LHCN-M2 (cell line): ENCODE measurements at places on chromosomes 12 and 14. TPM values are rescaled to one million over a fixed set of nuclear protein-coding genes. Genes with fewer than 3 reads are reported as not detected.

- DNase-seq: no peak
Observed at GRCh38 chr12:39393890-39394289, 49.0 kb downstream of the KIF21A start.

DNA sequence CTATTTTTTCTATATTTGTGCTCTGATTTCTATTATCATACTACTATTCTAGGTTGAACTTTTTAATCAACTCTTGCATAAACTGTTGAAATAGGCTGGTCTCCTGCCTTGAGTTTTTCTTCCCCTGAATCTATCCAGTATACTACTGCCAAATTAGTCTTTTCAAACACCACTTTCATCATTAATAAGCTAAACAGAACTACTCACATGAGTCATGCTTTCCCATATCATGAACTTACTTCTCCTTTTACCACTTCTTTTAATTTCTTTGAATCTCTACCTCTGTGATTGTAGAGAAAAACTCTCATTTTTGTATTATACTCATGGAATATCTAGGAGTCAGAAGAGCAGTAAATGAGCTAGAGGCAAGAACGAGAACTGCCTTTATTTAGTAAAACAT is 340.3 kb upstream of the PDE3A start:
- no peak for DNase-seq

GRCh38 chr12:123091230-123092150 is 59.4 kb downstream of the PITPNM2 start:
- DNase-seq: no peak

GRCh38 chr12:124658806-124659402 is 91.5 kb upstream of the NCOR2 start:
- no peak for DNase-seq

DNA sequence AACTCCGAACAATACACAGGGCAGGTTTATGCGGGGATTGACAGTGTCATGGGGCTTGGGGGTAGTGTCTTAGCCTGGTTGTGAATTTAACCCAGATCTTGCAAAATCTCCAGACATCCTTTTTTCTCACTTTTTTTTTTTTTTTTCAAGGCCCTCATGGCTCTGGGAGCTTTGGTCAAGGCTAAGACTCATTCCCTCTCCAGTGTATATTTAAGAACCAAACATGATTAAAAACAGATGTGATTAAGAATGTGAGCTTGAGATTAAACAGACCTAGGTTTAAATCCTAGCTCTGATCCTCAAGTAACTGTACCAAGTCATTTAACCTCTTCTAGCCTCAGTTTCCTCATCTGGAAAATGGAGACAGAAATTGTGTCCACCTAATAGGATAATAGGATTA is 151.7 kb upstream of the FUT8 start:
- DNase-seq: no peak

- DNase-seq: no peak
Observed at GRCh38 chr12:38880288-38880687, 25.1 kb downstream of the CPNE8 start.

- DNase-seq: no peak
Observed at GRCh38 chr12:53186745-53187144, 6.0 kb upstream of the CSAD start.

DNA sequence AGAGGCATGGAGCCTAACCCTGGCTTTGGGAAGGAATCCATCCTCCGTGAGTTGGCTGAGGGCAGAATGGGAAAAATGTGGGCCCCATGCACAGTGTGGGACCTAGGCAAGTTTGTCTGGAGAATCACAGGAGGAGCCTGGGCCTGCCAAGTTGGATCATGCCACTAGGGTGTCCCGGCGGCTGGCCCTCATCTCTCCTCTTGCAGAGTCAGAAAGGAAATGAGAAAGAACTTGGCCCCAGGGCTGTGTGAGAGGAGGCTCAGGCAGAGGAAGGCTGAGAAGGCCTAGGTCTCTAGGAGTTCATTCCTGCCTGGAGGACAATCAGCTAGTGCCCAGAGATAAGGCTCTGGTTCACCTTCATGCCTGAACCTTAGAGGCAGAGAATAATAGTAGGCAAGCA is 2.5 kb upstream of the ESRRB start:
- DNase-seq: no peak

- DNase-seq: no peak
Observed at GRCh38 chr12:7123806-7124522, 4.7 kb downstream of the RBP5 start.

- peak; percentile 2 for DNase-seq
Observed at GRCh38 chr12:39441963-39442830, 723 bp downstream of the KIF21A start.

DNA sequence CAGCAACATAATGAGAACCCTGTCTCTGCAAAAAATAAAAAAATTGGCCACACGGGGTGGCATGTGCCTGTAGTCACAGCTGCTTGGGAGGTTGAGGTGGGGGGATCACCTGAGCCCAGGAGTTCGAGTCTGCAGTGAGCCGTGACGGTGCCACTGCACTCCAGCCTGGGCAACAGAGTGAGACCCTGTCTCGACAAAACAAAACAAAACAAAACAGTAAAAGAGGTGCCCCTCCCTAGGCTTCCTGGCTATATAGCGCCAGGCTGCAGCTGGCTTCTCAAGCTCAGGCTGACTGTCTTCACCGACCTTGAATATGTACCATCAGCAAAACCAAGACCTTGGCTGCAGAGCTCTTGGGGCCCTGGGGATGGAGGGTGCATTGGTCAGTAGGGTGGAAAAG is 29.4 kb downstream of the TSPAN9 start:
- no peak for DNase-seq

- DNase-seq: no peak
Observed at GRCh38 chr12:47754881-47755280, 3.8 kb downstream of the RAPGEF3 start.

GRCh38 chr12:67827820-67828383 is 161.3 kb upstream of the IFNG-AS1 start:
- peak; percentile 95 for DNase-seq

DNA sequence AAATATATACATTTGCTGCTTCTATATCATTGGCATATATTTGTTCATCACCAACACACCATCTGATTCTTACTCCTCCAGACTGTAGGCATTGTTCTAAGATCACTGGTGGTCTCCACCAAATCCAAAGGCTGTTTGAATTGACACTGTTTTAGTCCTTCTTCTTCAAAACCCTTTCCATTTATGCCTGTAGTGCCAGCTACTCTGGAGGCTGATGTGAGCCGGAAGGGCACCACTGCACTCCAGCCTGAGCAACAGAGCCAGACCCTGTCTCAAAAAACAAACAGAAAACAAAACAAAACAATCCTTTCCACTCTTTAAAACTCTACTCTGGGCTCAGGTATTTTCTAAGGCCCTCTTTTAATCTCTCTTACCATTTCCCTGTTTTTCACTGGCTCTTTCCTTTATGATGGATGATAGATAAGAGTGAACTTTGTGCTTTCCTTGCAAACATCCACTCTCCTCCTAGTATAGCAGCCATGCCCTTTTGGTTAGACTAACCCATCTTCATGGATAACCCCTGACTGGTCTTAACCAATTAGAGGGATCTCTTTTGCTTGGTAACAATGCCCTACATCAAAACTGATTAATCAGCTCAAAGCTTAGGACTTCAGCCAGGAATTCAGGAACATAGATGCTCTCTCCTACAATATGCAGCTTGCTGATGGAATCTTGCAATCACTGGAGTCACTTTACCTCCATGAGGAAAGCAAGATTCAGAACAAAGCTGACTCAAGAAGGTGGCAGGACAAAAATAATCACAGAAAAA is 24.9 kb downstream of the SPTSSA start:
- no peak for DNase-seq

DNA sequence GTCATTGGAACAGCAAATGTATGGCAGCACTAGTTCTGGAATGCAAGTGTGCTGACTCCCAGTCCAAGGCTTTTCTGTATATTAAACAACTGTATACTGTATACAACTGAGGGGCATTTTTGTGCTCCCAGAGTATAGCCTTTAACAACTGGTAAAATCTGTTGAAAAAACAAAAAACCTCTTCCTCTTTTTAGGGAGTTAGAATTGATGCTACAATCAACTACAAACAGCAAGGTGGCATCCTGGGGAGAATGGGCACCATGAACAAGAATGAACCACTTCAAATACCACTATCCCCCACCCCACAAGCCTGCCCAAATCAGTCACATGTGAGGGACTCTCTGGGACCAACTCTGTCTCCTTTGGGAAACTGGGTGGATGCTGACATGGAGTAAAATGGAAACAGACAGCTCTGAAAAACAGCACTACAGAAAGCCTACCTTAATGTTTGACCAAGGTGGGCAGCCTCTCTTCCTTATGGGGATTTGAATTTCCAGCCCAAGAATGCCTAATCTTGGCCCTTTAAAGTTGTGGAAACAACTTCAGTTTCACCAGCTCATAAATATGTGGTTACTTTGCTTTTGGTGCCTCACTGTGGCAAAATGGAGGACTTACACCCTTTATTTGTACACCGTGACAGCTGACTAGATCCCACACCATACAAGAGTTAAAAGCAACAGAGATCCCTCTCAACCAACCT is 7.5 kb downstream of the VTI1B start:
- peak; percentile 54 for DNase-seq

DNA sequence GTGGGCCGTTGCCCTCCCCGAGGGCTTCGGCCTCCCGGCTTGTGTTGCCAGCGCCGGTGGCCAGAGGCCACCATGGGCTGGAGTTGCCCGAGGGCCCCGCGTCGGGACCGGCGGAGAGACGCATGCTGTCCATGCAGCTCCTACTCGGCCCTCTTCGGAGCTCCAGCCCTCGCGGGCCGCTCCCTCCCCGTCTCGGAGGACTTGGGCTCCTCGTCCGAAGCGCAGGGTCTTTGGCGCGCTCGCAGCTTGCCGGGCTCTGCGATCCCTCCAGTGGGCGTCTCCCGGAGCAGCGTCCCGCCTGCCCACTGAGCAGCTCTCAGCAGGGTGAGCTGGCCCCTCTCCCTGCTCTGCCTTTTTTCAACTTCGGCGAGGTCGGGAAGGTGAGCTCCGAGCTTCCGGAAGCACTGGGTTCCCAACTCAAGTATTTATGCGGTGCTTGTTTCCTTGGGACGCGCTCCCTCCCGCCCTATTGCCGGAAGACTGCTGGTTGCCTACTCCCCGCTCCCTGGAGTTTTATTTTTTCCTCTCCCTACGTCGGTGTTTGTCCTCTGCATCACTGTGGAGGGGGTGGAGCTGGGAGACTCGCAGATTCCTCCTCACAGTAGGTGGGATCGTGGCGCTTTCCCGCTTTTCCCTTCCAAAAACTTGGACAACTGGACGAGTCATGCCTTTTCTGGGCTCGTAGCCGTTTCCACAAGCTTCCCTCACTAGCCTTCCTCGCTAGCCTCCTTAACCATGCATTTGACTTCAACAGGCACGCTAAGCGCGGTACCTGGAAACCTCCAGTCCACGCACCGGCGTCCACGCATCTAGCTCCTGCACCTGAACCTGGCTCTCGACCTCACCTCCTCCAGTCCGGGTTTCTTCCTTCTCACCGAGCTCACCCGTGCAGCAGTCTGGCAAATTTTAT is at the start of gene AVPR1A:
Gene AVPR1A, minus strand, starts transcription at position 489 of the 910 bp plus-strand sequence. Its CDS starts 365 bp downstream, at position 124.
- DNase-seq: no peak

GRCh38 chr14:73438993-73439392 is 19.4 kb downstream of the NUMB start:
- no peak for DNase-seq

GRCh38 chr12:26831951-26832821 is 808 bp downstream of the ITPR2 start:
- peak; percentile 71 for DNase-seq

DNA sequence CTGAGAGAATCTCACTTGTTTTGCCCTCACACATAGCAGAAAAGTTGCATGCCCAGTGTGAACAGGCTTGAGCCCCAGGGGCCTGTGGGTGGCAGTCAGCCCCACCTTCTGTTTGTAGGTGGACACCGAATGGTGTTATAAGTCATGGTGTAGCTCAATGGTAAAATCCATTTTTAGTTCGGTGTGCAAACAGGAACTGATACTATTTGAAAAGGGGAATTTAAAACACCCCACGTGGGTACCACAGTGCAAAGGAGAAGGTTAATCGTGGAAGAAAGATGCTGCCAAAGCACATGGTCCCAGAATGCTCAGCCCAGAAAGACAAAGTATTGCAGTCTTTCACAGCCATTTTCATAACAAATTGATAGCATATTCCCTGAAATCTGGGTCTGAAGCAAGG is 71.8 kb upstream of the GZMB start:
- no peak for DNase-seq

DNA sequence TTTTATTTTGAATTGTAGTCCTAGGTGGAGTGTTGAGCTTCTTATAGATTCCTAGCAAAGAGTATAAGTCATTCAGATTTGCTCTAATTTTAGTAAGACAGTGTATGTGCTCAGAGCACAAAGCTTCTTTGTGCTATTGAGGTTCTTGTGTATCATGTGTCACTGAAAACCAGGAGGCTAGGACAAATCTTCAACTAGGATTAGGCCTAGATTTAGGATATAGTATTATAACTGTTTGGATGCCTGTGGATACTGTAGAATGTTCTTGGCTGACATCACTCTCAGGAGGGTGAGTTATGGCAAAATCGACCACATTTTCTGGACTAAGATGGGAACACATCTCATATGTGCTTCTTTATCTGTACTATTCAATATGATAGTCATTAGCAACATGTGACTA is 86.5 kb downstream of the DHRS2 start:
- no peak for DNase-seq

GRCh38 chr14:68282479-68283377 is 463.1 kb downstream of the RAD51B start:
- no peak for DNase-seq

- no peak for DNase-seq
Observed at GRCh38 chr14:99264691-99265450, 7.1 kb downstream of the BCL11B start.

DNA sequence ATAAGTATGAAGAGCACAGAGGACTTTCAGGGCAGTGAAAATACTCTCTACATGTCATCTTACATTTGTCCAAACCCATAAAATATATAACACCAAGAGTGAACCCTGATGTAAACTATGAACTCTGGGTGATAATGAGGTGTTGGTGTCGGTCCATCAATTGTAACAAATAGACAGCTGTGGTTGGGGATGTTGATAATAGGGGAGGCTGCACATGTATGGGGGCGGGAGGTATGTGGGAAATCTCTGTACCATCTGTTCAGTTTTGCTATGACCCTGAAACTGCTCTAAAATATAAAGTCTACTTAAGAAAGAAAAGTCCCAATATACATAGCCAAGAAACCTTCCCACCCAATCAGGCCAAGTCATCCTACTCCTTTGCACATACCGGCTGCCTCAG is 88.5 kb downstream of the GPR135 start:
- no peak for DNase-seq

The GPR84 gene
- not detected in 2 replicates for total RNA-seq

The HDAC7 gene
- total RNA-seq: 26.3 and 27.1 TPM in 2 replicates

The ADAM20 gene
- total RNA-seq: 0.19 and 0.34 TPM in 2 replicates

The RNU6-8 gene
- not detected in 2 replicates for total RNA-seq

The KRT7 gene
- total RNA-seq: 0.40 and 2.2 TPM in 2 replicates

The WIF1 gene
- 1.1 and 2.2 TPM in 2 replicates for total RNA-seq

The SIX6 gene
- total RNA-seq: not detected in 2 replicates

The DHRS7 gene
- total RNA-seq: 57.4 and 59.2 TPM in 2 replicates

The KRT72 gene
- total RNA-seq: not detected in 2 replicates

The KRT77 gene
- not detected in 2 replicates for total RNA-seq

The EML5 gene
- 0.06 and 0.17 TPM in 2 replicates for total RNA-seq

The TAMALIN gene
- 1.8 and 4.5 TPM in 2 replicates for total RNA-seq

The TSPAN8 gene
- total RNA-seq: 0.29 TPM in 1 of 2 replicates, not detected in the other

The OAS1 gene
- 1.0 and 8.4 TPM in 2 replicates for total RNA-seq

The MYF5 gene
- total RNA-seq: 628 and 957 TPM in 2 replicates

The MAP1LC3B2 gene
- 0.52 TPM in 1 of 2 replicates, not detected in the other for total RNA-seq

The SRGAP1 gene
- total RNA-seq: 3.7 and 4.2 TPM in 2 replicates

The VCPKMT gene
- 8.3 and 8.4 TPM in 2 replicates for total RNA-seq

The CYP27B1 gene
- 0.90 and 0.98 TPM in 2 replicates for total RNA-seq

The ANP32D gene
- total RNA-seq: not detected in 2 replicates

The FOXM1 gene
- total RNA-seq: 63.0 and 81.3 TPM in 2 replicates

The CTSG gene
- not detected in 2 replicates for total RNA-seq

The ZNF384 gene
- total RNA-seq: 28.4 and 30.8 TPM in 2 replicates
